HCT116 (cell line): ENCODE measurements at places on chromosomes 13 and 19.

GRCh38 chr19:925087-925525 is 729 bp upstream of the ARID3A start:
- no peaks in the 10 kb centered on the region for H3K27me3 ChIP-seq
- H3K36me3 ChIP-seq, result no peaks in the 10 kb centered on the region
- peak; percentile 72 for DNase-seq
- H3K4me3 ChIP-seq, result peak overlapping the region; percentile 84
- peaks cover 49% of the 10 kb centered on the region for H3K4me1 ChIP-seq

- DNase-seq, result no peak
- H3K27me3 ChIP-seq, result no peaks in the 10 kb centered on the region
- H3K36me3 ChIP-seq, result no peaks in the 10 kb centered on the region
- no peak overlapping the region for H3K27ac ChIP-seq
- H3K4me1 ChIP-seq, result 0 out of 2 replicates have a peak, but pooled peaks cover 3% of the 10 kb centered on the region
Measured at GRCh38 chr19:46648961-46649960, 11.7 kb downstream of the DACT3 start.

DNA sequence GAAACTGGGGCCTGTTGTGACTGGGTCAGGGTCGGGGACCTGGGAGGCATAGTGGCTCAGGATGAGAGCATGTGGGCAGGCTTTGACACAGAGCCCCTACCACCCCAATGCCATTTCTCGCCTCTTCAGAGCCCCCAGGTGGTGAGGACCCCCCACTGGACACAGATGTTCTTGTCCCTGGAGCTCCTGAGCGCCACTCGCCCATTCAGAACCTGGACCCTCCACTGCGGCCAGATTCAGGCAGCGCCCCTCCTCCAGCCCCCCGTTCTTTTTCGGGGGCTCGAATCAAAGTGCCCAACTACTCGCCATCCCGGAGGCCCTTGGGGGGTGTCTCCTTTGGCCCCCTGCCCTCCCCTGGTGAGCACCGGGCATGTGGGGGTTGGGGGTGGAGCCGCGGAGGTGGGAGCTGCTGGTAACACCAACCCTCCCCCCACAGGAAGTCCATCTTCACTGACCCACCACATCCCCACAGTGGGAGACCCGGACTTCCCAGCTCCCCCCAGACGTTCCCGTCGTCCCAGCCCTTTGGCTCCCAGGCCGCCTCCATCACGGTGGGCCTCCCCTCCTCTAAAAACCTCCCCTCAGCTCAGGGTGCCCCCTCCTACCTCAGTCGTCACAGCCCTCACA is 10.4 kb downstream of the IGFLR1 start:
- DNase-seq, result no peak
- H3K36me3 ChIP-seq, result peaks cover 45% of the 10 kb centered on the region
- H3K27ac ChIP-seq, result no peak overlapping the region
- no peak overlapping the region for H3K4me3 ChIP-seq
- no peaks in the 10 kb centered on the region for H3K4me1 ChIP-seq

- DNase-seq, result no peak
- peaks cover 45% of the 10 kb centered on the region for H3K4me1 ChIP-seq
Measured at GRCh38 chr13:110914081-110914330, 863 bp downstream of the ANKRD10 start.

GRCh38 chr13:42807866-42808265 is 26.5 kb downstream of the FAM216B start:
- DNase-seq, result no peak
- H3K27ac ChIP-seq, result no peak overlapping the region
- H3K4me1 ChIP-seq, result no peaks in the 10 kb centered on the region

GRCh38 chr19:45075301-45076028 is 813 bp downstream of the ZNF296 start:
- peak overlapping the region; percentile 83 for H3K27ac ChIP-seq
- H3K4me3 ChIP-seq, result peak overlapping the region; percentile 93
- no peaks in the 10 kb centered on the region for H3K27me3 ChIP-seq
- H3K36me3 ChIP-seq, result peaks cover 8% of the 10 kb centered on the region; the same call in 1 of the 2 replicates

DNA sequence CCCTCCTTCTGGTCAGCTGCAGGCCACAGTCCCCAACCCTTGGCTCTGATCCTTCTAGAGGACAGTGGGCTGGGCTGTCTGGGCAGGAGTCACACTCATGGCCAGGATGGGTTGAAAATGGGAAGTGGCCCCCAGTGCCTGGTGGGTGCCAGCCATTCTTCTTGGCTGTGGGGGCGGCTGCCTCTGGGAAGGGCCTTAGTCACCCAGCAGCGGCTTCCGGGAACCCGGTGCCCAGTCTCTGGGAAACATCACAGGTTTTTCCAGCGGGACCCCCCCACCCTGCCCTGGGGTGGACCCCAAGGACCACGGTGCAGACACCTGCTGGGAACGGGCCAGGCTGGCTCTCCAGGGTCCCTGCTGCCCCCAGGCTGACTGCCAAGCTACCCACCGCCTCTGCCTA is 27.3 kb upstream of the SLC7A10 start:
- no peaks in the 10 kb centered on the region for H3K36me3 ChIP-seq
- no peaks in the 10 kb centered on the region for H3K27me3 ChIP-seq
- no peak for DNase-seq
- no peak overlapping the region for H3K27ac ChIP-seq
- no peak overlapping the region for H3K4me3 ChIP-seq
- H3K4me1 ChIP-seq, result peaks cover 15% of the 10 kb centered on the region

GRCh38 chr13:86757236-86757978 is 913.8 kb upstream of the SLITRK5 start:
- no peaks in the 10 kb centered on the region for H3K36me3 ChIP-seq
- DNase-seq, result no peak
- no peaks in the 10 kb centered on the region for H3K4me1 ChIP-seq
- no peak overlapping the region for H3K4me3 ChIP-seq
- H3K27me3 ChIP-seq, result no peaks in the 10 kb centered on the region

- H3K36me3 ChIP-seq, result no peaks in the 10 kb centered on the region
- no peaks in the 10 kb centered on the region for H3K27me3 ChIP-seq
Measured at GRCh38 chr13:21557995-21558394, 46.0 kb downstream of the MICU2 start.

DNA sequence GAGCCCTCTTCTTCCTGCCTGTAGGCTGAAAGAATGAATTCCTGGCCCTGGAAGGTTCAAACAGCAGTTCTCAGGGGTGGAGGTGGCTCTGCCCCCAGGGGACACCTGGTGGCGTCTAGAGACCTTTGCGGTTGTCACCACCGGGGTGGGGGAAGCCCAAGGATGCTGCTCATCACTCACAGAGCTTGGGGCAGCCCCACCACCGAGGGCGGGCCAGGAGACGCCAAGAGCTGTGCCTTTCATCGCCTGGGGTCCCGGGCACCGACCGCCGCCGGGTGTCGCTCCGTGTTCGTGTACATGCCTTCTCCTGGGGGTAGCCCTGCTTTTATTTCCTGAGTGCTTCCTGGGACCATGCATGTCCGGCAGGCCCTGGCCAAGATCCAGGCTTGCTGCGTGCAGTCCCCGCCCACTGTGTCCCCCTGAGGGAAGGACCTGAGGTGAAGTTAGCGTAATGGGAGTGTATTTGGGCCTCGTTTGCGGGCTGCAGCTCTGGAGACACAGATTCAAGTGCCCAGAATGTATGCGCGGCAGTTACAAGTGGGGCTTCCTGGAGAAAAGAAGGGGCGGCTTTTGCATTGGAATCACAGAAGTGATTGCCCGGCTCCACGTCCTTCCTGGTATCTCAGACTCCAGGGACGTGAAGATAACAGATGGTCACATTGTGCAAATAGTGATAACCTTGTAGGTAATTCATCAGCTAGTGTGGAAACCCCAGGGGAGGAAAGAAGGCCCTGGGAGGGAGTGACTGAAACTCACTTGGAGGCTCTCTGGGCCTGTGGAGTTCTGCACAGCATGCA is 7.8 kb downstream of the DOT1L start:
- H3K4me1 ChIP-seq, result peaks cover 88% of the 10 kb centered on the region
- DNase-seq, result no peak
- no peaks in the 10 kb centered on the region for H3K36me3 ChIP-seq
- H3K27ac ChIP-seq, result peak overlapping the region; percentile 46

DNA sequence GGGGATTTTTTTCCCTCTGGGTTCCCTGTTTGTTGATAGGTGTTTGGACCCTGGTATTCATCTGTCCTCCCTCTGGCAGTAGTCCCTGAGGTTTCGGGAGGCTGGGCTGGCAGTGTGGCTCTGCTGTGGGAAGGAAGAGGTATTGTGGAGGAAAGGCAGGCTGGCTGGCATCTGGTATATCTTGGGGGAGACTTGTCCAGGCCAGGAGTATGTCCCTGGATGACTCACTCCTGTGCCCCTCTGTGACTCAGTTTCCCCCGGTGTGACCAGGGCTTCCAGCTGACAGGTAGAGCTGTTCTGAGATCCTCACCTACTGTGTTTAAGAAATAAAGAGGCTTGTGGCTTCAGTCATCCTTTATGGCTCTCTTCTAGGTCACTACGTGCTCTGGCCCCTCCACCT is 14.2 kb upstream of the ZNF492 start:
- H3K4me3 ChIP-seq, result no peak overlapping the region
- no peaks in the 10 kb centered on the region for H3K27me3 ChIP-seq
- no peak overlapping the region for H3K27ac ChIP-seq
- H3K36me3 ChIP-seq, result no peaks in the 10 kb centered on the region
- DNase-seq, result no peak

DNA sequence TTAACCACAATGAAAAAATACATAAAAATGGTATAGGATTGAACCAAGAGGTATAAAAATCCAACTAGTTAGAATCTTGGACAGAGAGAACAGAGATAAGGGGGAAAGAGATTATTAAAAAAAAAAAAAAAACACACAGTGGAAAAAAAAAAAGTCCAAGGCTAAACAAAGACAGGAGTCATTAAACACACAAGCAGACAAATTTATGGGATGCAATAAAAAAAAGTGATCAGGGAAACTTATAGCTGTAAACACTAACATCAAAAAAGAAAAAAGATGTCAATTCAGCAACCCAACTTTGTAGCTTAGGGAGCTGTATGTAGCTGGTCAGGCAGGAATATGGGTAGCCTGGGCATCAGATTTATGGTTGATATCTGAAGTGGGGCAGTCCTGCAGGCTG is 129.0 kb downstream of the DNAJC3 start:
- no peaks in the 10 kb centered on the region for H3K36me3 ChIP-seq
- H3K4me1 ChIP-seq, result no peaks in the 10 kb centered on the region
- no peak overlapping the region for H3K4me3 ChIP-seq
- no peaks in the 10 kb centered on the region for H3K27me3 ChIP-seq
- no peak for DNase-seq

- H3K36me3 ChIP-seq, result no peaks in the 10 kb centered on the region
- H3K27me3 ChIP-seq, result no peaks in the 10 kb centered on the region
- no peak for DNase-seq
- H3K27ac ChIP-seq, result no peak overlapping the region
- H3K4me1 ChIP-seq, result no peaks in the 10 kb centered on the region
Measured at GRCh38 chr19:11306337-11306736, 10.4 kb downstream of the TSPAN16 start.

GRCh38 chr19:50668416-50668815 is 19.2 kb downstream of the C19orf81 start:
- no peak for DNase-seq
- no peaks in the 10 kb centered on the region for H3K36me3 ChIP-seq
- H3K27ac ChIP-seq, result no peak overlapping the region
- no peaks in the 10 kb centered on the region for H3K4me1 ChIP-seq
- H3K27me3 ChIP-seq, result no peaks in the 10 kb centered on the region

- H3K36me3 ChIP-seq, result no peaks in the 10 kb centered on the region
- no peak overlapping the region for H3K4me3 ChIP-seq
- H3K4me1 ChIP-seq, result no peaks in the 10 kb centered on the region
- no peaks in the 10 kb centered on the region for H3K27me3 ChIP-seq
Measured at GRCh38 chr13:20349564-20350381, 117.7 kb upstream of the GJB6 start.

DNA sequence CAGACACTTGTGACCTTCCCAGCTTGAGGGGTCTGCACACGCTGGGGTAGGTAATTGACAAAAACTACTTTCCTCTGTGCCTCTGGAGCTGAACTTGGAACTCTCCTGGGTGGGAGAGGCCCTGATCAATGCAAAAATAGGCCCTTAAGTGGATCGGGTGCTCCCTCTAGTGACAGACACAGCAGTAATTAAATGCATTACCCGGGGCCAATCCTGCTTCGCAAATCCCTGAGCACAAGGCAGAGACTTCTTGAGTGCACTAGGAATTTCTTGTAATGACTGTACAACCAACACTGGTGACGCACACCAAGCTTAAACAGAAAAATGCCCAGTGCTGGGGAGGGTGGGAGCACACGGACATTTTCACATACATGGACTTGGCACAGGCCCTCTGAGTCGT is 10.6 kb upstream of the UBE2S start:
- 0 out of 2 replicates have a peak, but pooled peaks cover 2% of the 10 kb centered on the region for H3K4me1 ChIP-seq
- H3K27me3 ChIP-seq, result no peaks in the 10 kb centered on the region
- no peak overlapping the region for H3K4me3 ChIP-seq
- peak; percentile 74 for DNase-seq
- H3K27ac ChIP-seq, result no peak overlapping the region

- no peak overlapping the region for H3K27ac ChIP-seq
- no peak for DNase-seq
- peaks cover 4% of the 10 kb centered on the region; the same call in 1 of the 2 replicates for H3K4me1 ChIP-seq
- H3K4me3 ChIP-seq, result no peak overlapping the region
- H3K36me3 ChIP-seq, result no peaks in the 10 kb centered on the region
Measured at GRCh38 chr13:33764716-33765115, 53.2 kb upstream of the RFC3 start.

- no peaks in the 10 kb centered on the region for H3K4me1 ChIP-seq
- H3K27ac ChIP-seq, result no peak overlapping the region
- no peaks in the 10 kb centered on the region for H3K27me3 ChIP-seq
- H3K36me3 ChIP-seq, result no peaks in the 10 kb centered on the region
- no peak for DNase-seq
Measured at GRCh38 chr19:53621885-53622740, 9.7 kb upstream of the DPRX start.

GRCh38 chr13:79806821-79807220 is 325.9 kb downstream of the NDFIP2 start:
- no peak for DNase-seq
- H3K4me1 ChIP-seq, result no peaks in the 10 kb centered on the region; the same call in 1 of the 2 replicates
- H3K27me3 ChIP-seq, result no peaks in the 10 kb centered on the region
- no peak overlapping the region for H3K4me3 ChIP-seq
- no peaks in the 10 kb centered on the region for H3K36me3 ChIP-seq

- H3K27ac ChIP-seq, result no peak overlapping the region
- no peaks in the 10 kb centered on the region for H3K4me1 ChIP-seq
- H3K4me3 ChIP-seq, result no peak overlapping the region
- no peak for DNase-seq
- peaks cover 60% of the 10 kb centered on the region; the same call in 1 of the 2 replicates for H3K36me3 ChIP-seq
Measured at GRCh38 chr19:2798733-2799132, 13.4 kb downstream of the THOP1 start.

DNA sequence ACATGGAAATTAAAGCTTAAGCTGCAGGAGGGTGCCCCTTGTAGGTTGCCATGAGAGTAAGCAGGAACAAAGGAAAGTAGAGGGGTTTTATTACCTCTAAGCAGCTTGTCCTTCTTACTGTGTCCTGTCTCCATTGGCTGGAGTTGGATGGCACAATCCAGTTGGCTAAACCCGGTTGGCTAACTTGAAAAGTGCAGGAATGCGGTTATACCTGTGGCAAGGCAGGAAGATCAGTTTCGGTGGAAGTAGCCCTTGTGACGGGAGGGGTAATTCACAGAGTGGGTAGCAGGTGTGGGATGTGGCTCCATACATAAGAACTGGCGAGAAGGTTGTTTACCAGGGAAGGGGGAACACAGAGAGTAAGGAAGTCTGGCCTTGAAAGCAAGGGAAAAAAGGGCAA is 3.2 kb downstream of the ZNF726 start:
- H3K27me3 ChIP-seq, result no peaks in the 10 kb centered on the region
- H3K4me3 ChIP-seq, result no peak overlapping the region
- no peaks in the 10 kb centered on the region for H3K4me1 ChIP-seq
- H3K27ac ChIP-seq, result no peak overlapping the region

GRCh38 chr19:3580156-3580934 is 4.9 kb upstream of the GIPC3 start:
- H3K36me3 ChIP-seq, result peaks cover 11% of the 10 kb centered on the region; the same call in 1 of the 2 replicates
- H3K27me3 ChIP-seq, result no peaks in the 10 kb centered on the region
- peaks cover 15% of the 10 kb centered on the region for H3K4me1 ChIP-seq
- H3K4me3 ChIP-seq, result no peak overlapping the region
- 0 out of 2 replicates have a peak overlapping the region, but pooled peaks have one; percentile 2 for H3K27ac ChIP-seq

GRCh38 chr13:104593251-104593576 is 1527.0 kb upstream of the SLC10A2 start:
- H3K36me3 ChIP-seq, result no peaks in the 10 kb centered on the region
- H3K27ac ChIP-seq, result no peak overlapping the region
- DNase-seq, result no peak
- no peak overlapping the region for H3K4me3 ChIP-seq
